ENCODE measurements at places on chromosomes 12 and 14.

DNA sequence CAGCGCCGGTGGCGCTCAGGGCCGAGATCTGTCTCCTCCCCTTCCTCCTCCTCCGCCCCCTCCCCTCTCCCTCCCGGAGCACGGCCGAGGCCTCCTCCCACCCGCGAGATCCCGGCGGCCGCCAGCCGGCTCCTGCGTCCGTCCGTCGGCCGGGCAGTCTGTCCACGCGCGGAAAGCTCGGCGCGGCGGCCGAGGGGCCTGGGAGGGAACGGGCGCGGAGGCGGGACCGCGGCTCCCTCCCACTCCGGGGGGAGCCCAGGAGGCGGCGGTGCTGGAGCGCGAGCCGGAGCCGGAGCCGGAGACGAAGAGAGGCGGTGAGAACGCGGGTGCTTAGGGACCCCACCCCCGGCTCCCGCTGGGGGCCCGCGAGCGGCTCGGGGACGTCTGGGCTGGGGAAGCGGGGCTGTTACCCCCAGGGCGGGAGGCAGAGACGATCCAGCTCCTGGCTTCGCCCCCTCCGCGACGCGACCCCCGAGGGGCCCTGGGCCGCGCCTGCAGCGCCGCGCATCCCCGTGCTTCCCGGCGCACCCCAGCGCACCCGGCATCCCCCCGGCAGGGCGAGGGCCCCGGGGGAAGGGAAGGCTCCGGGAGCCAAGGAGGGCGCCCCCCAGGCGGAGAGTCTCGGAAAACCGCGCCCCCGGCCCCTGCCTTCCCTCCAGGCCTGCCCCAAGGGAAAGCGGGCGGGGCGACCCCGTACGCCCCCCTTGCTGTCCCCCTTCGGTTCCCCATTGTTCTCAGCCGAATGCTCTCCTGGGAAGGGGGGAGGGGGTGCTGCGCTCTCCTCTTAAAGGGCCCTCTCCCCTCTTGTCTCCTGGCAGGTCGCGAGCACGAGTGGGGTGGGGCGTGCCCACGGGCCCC is at the start of gene DTX1:
TSS of gene DTX1 (plus strand) at position 100 of the 858 bp plus-strand sequence. CDS start 1,463 bp downstream, outside the sequence.
- no peak for DNase-seq

DNA sequence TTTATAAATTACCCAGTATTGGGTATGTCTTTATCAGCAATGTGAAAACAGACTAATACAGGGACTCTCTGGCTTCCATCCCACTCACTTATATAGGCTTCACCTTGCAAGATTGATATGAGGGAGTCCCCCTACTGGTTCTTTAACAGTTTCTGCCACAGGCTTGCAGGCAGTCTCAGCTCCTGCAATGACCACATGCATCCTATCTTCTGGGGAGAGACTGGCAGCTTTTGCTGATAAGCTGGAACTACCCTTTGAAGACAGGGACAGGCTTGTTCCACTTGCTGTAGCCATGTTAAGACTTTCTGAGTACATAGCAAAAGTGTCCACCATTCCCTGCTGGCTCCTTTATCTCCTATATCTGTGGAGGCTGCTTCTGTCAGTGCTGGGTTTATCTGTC is 531.7 kb upstream of the FLRT2 start:
- no peak for DNase-seq

- DNase-seq: no peak
Measured at GRCh38 chr14:103628221-103628683, 759 bp upstream of the KLC1 start.

DNA sequence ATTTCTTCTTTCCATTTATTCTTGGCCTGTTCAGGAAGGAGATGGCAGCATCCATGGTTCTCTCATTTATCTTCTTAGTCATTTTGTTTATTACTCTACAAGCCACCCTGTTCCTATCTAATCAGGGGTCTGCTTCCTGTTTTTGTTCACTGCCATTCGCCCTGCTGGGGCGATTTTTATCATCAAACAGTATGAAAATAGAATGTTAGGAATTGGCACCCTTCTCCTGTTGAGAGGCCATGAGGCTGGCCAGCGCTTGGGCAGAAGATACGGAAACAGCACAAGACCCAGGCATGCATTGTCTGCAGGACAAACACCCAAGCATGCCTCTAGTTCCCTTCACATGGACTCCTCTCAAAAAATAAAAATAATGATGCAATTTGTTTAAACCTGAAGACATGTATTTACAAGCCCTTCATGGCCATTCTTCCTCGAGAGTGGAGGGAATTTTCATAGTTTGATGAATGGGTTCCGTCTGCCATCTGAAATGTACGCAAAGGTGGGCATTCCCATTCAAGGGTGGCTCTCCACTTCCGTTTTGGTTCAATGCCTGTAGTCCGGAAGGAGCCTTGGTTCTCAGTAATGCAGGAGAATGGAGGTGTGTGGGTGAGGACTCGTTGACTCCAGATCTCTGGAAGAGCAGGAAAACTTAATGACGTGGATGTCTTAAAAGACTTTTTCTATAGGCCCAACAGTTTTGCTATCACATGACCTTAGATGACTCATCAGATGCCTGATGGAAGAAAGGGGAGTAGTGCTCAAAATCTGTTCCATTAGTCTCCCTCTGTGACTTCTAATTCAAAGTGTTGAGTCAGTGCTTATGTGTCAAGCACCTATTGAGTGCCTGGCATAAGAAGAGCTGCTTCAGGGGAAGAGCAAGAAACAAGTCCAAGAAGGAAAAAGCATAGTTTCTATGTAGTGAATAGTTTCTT is 252.4 kb upstream of the TBX3 start:
- peak; percentile 48 for DNase-seq

- no peak for DNase-seq
Measured at GRCh38 chr14:54489318-54489683, 521 bp upstream of the GMFB start.

GRCh38 chr14:91732859-91733477 is 1.1 kb upstream of the CATSPERB start:
- no peak for DNase-seq

Data from keratinocyte (primary cell).